ENCODE measurements at places on chromosomes 6 and 20. TPM values are rescaled to one million over a fixed set of nuclear protein-coding genes. Genes with fewer than 3 reads are reported as not detected.

SFT2D1 gene
- total RNA-seq: 21.4 TPM

- ATAC-seq: no peak
Measured at GRCh38 chr6:12229332-12229731, 60.8 kb upstream of the EDN1 start.

GRCh38 chr6:22099923-22100322 lies 196.9 kb downstream of the PRL start:
- ATAC-seq: no peak

GRCh38 chr20:47973519-47974233 lies 188.4 kb upstream of the SULF2 start:
- peak; percentile 65 for ATAC-seq

- ATAC-seq: no peak
Measured at GRCh38 chr6:40880906-40881305, 158.1 kb downstream of the UNC5CL start.
